ENCODE measurements at places on chromosomes 2 and 18.

DNA sequence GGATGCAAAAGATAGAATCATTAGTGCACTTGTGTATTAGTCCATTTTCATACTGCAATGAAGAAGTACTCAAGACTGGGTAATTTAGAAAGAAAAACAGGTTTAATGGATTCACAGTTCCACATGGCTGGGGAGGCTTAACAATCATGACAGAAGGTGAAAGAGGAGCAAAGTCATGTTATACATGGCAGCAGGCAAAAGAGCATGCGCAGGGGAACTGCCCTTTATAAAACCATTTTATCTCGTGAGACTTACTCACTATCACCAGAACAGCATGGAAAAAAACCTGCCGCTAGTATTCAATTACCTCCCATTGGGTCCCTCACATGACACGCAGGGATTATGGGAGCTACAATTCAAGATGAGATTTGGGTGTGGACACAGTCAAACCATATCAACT, 129.4 kb downstream of the SCG2 start:
- DNase-seq, result no peak

DNA sequence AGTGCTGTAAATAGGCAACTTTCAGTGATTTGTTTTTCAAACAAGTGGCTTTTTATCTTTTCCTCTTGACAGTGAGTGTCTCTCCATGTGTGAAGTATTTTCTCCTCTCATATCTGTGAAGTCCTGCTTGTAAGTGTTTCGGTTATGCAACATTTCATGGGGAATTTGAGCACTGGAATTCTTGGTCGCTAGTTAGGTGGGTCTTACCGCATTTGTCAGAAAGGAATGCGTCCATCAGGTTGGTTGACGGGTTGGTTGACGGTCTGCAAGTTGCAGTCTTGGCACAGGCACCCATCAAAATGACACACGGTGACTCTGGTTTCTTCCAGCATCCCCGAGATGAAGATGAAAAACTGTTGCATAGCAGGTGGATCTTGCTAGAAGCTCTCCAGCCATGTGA, 109.8 kb downstream of the AGAP1 start:
- DNase-seq, result no peak

- DNase-seq, result no peak
Observed at GRCh38 chr2:173286153-173286809, 68.4 kb upstream of the CDCA7 start.

- DNase-seq, result no peak
Observed at GRCh38 chr2:218896501-218897393, 16.1 kb downstream of the WNT10A start.

- no peak for DNase-seq
Observed at GRCh38 chr2:8320311-8321066, 361.4 kb upstream of the ID2 start.

- no peak for DNase-seq
Observed at GRCh38 chr18:31850844-31851243, 90.2 kb upstream of the SLC25A52 start.

GRCh38 chr2:64471600-64471999, 17.6 kb downstream of the LGALSL start:
- no peak for DNase-seq

- no peak for DNase-seq
Observed at GRCh38 chr2:44638649-44639048, 276.9 kb downstream of the CAMKMT start.

- no peak for DNase-seq
Observed at GRCh38 chr2:64213532-64214275, 69.5 kb upstream of the PELI1 start.

GRCh38 chr2:67876176-67876575, 186.6 kb downstream of the C1D start:
- DNase-seq, result no peak

GRCh38 chr2:118832071-118832790, 15.2 kb downstream of the EN1 start:
- DNase-seq, result no peak

- DNase-seq, result peak; percentile 1
Observed at GRCh38 chr2:85327160-85327821, 498 bp downstream of the TGOLN2 start.

- DNase-seq, result peak; percentile 4
Observed at GRCh38 chr2:189466656-189467055, 25.4 kb downstream of the WDR75 start.

DNA sequence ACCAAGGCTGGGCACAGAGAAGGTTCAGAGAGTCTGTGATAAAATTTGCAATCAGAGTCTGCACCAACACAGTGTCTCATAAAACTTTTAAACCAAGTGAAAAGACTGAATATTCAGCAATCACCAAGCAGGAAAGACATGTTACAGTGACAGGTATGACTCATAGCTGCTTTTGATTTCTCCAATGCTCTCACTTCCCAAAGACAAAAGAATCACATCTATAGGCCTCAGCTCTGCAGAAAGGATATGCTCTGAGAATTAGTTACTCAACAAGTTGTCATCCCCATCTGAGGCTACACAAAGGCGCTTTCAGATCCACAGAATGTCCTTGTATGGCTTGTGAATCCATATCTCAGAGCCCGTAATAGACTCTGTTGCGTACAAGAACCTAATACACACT, 92.5 kb downstream of the KCNF1 start:
- DNase-seq, result peak; percentile 1

DNA sequence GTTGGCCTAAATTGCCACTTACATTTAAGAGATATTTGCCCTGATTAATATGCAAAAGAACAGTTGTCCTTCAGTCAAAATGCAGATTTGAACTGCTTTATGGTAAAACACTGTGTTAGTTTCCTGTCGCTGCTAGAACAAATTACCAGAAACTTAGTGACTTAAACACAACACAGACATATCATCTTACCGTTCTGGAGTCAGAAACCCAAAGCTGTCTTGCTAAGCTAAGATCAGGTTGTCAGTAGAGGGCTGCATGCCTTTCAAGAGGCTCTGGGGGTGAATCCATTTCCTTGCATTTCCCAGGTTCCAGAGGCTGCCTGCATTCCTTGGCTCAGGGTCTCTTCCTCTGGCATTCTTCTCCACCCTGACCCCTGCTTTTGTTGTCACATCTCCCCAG, 149.5 kb downstream of the FAM161A start:
- no peak for DNase-seq

- DNase-seq, result no peak
Observed at GRCh38 chr2:177537636-177538035, 145.1 kb downstream of the AGPS start.

DNA sequence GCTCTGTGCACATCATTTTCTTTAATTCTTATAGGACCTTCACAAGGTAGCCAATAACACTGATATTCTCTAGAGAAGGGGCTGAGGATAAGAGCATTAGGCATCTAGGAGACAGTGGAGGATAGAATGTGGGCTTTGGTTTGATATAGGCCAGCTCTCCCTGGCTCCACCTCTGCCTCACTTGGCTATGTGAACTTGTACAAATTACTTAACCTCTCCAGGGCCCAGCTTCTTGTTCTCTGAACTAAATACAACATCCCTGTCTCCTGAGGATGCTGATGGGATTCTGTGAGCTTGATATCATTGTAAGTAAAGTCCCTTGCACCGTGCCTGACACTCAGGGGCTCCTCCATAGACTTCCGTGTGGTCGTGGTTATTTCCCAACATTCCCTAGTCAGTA, 87.3 kb downstream of the ACOXL start:
- no peak for DNase-seq

DNA sequence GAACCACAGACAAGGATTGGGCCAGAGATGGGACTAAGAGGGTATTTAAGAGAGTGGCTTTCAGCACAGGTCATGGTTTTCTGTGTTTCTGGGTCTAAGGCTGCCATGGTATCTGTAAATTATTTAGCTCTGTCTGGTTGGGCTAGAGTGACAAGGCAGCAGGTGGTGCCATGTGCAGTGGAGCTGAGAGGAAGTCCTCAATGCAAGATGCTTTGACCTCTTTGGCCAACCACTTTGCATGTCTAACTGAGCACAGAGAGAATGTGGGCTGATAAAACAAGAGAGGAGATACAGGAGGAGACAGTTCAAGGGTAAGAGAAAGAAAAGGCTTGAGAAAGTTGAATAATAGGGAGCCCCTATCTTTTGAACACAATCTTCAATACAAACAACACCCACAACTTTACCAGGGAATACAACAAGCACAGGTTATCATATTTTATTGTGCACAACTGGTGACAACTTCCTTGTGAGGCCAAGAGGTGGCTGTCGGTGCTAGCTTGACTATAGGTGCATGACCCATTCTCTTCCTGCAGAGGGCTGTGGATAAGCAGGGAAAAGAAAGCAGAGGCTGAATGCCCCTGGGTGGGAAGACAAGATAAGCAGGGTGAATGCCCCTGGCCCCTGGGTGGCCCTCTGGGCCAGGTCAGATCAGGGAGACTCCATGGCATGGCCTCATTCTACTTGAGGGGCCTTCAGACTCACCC, 12.3 kb downstream of the FLACC1 start:
- no peak for DNase-seq

GRCh38 chr2:74747411-74748080, 86.4 kb upstream of the HK2 start:
- peak; percentile 31 for DNase-seq

- no peak for DNase-seq
Observed at GRCh38 chr2:105915005-105915558, 170.4 kb downstream of the NCK2 start.

Data from fibroblast of skin of left biceps (primary cell).